ENCODE measurements at places on chromosomes 4 and X. TPM values are rescaled to one million over a fixed set of nuclear protein-coding genes. Genes with fewer than 3 reads are reported as not detected.

Gene CCSER1
- not detected for total RNA-seq

Gene IL2RG
- 512 TPM for total RNA-seq

Gene MXRA5
- total RNA-seq, result not detected

Gene HPGDS
- total RNA-seq, result 1.5 TPM

Gene AMTN
- total RNA-seq, result not detected
